ENCODE measurements at places on chromosomes 6 and 20. TPM values are rescaled to one million over a fixed set of nuclear protein-coding genes. Genes with fewer than 3 reads are reported as not detected.

DNA sequence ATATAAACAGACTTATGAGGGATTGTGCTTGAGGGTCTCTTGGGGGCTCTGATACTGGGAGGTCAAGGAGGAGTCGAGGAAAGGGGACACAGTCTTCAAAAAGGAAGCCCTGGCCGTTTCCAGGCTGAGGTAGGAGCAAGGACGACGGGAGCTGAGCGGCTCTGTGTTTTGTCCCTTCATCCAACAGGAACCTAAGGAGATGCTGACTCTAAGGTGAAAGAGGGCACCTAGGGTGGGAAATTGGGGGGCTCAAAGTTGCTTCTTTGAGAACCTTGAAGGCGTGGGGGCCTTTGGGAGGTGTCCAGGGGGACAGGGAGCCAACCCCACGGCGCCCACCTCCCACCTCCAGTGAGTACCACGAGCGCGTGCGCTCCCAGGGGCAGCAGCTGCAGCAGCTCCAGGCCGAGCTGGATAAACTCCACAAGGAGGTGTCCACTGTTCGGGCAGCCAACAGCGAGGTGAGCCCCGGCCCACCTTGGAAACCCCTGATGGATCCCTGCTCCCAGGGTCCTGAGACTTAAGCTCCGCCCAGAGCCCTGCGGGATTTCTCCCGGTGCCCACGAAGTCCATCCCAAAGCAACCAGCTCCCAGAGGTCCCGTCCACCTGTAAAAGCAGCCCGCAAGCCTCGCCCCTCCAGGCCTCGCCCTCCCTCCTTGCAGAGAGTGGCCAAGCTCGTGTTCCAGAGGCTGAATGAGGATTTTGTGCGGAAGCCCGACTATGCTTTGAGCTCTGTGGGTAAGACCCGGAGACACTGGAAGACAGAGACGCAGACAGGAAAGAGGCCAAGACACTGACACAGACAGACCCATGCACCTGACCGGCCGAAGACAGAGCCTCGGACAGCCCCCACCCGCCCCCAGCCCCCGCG, 2.9 kb downstream of the SPAG4 start:
- DNase-seq = no peak

DNA sequence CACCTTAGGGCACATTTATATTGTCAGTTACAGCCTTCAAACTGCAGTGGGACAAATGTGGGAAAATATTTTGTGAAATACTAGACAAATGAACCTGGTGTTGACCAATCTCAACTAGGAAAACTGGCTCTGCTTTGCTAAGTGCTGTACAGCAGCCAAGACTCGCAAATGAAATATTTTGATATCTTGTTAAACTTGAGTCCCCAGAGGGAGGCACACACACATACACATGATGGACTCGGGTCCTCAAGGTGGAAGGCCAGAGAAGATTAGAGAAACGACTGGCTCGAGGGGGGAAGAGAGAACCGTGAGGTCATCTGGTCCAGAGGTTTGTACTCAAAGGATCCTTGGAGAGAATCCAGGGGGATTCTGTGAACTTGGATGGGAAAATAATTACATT, 67.3 kb upstream of the JAG1 start:
- DNase-seq = no peak

DNA sequence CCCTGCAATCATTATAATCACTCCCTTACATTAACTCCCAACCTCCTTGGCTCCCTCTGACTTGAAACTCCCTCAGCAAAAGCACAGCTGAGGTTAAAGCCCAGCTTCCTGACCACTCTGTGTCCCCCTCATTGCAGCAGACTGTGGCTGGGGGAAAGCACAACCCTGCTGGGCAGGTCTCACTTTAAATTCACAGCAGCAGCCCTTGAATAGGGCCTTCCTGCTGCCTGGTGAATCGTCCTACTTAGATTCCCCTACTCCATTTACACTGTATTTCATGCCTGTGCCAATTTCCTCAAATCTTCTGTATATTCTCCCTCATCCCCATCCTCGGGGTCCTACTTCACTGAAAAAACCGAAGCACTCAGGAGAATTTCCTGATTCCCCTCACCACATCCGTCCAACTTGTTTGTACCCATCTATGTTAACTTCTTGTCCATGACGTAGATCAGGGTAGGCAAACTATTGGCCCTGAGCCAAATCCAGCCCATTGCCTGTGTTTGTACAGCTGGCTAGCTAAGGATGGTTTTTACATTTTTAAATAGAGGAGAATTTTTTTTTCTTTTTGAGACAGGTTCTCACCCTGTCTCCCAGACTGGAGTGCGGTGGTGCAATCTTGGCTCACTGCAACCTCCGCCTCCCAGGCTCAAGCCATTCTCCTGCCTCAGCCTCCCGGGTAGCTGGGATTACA, 31.5 kb upstream of the GCM1 start:
- no peak for DNase-seq

DNA sequence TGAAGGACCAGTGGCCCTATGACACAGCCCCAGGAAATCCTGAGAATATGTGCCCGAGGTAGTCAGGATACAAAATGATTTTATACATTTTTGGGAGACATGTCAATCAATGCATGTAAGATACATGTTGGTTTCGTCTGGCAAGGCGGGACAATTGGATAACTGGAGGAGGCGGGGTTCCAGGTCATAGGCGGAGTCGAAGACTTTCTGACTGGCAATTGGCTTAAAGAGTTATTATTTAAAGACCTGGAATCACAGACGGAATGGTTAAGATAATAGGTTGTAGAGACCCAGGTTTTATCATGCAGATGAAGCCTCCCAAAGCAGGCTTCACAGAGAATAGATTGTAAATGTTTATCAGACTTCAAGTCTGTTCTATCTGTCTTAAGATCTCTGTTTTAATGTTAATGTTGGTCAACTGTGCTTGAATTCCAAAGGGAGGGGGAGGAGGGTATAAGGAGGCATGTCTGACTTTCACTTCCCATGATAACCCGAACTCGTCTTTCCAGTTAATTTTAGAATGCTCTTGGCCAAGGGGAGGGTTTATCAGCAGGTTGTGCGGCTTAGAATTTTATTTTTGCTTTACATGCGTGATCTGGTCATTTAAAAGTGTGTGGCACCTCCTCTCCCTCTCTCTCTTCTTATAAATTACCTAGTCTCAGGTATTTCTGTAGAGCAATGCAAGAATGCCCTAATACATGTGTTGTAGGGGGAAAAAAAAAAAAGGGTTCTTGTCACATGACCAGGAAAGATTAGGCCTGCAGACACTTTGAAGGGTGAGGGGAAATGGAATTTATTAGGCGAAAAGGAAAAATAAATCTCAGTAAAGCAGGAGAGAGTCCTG, 230.7 kb downstream of the NFATC2 start:
- DNase-seq = no peak

- DNase-seq = no peak
These were observed 41.6 kb upstream of the DUSP22 start for GRCh38 chr6:250676-251075.

- DNase-seq = peak; percentile 67
These were observed 7.5 kb downstream of the SNAI1 start for GRCh38 chr20:49990271-49990720.

GRCh38 chr6:27507041-27507956, 34.4 kb upstream of the ZNF184 start:
- peak; percentile 15 for DNase-seq

GRCh38 chr6:111423960-111424846, 58.8 kb downstream of the REV3L start:
- peak; percentile 8 for DNase-seq

DNA sequence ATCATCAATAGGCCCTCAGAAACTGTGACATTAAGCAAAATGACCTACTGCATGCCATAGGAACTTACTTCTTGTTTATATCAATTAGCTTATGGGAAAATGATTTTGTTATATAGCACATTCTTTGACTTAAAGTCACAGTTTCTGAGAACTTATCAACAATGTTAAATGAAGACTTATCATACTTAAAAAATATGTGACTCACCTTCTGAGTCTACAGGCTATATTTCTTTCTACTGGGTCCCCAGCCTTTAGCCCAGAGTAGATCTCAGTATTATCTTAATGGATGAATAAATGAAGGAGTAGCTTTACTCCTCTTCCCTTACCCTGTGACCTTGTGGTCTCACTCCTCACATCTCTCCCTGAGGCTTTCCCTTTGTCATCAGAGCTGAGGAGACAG, 180.2 kb downstream of the MAFB start:
- no peak for DNase-seq

DNA sequence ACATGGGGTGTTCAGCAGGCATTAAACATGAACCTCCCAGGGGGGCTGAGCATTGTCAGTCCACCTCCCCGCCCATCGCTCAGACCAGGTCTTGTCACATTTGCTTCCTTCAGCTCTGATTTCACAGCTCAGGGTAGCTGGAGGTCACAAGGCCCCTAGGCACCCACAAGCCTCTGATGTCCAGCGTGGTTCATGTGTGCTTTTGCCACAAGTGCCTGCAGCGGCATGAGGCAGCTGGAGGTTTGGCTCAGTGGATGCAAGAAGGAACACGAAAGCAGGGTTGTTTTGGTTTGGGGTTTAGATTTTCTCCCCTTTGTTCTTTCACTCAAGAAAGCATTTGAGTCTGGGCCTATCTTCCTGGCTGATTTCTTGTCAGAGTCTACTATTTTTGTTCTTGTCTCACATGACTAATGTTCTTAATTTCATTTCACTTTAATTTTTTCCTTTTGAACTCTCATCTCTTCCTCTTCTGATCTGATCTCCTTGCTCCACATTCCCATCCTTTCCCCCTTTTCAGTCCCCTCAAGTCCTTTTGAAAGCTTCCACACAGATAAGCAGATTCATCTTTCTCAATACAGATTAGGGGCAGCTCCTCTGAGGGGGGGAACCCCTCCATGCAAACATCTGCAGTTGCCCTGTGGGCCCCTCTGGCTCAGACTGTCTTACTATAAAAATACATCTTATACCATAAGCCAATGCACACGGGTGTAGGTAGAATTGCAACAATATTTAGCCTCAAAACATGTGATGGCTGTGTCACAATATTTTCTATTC, 68.1 kb upstream of the CEP85L start:
- no peak for DNase-seq

- peak; percentile 65 for DNase-seq
These were observed 170.8 kb upstream of the PHACTR1 start for GRCh38 chr6:12545619-12546409.

DNA sequence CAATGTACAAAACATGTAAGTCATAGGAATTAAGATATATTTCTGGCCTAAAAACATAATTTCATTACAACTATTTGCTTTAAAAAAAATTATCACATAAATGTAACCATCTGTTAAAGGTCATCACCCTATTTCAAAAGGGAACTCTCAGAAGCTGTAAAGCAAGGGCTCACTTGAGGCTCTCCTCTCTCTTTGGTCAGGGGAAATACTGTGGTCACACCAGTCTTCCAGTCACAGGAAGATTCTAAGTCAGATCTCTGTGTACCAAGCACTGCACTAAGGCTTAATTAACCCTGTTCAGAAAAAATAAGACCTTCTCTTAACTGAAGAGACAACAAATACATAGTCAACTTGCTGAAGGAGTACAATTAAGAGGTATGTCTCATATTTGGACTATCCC, 75.6 kb downstream of the MMS22L start:
- DNase-seq = no peak

GRCh38 chr6:11353921-11354389, 121.5 kb upstream of the NEDD9 start:
- peak; percentile 43 for DNase-seq

- DNase-seq = no peak
These were observed 28.5 kb downstream of the BCL2L1 start for GRCh38 chr20:31693987-31694661.

DNA sequence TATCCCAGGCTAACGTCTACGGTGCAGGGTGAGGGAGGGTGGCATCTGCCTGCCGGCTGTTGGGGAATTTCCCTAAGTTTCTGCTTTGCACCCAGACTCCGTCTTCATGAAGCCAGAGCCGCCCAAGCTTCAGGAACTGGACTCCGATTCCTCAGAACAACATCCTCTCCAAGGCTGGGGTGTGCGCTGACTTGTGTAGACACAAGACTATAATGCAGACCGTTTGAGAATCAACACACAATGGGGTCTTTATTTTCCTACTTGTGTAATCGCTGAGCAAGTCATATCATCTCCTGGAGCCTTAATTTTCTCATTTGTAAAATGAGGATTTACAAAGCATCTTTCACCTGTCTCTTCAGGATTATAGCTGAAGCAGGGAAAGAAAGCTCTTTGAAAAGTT, 160.5 kb upstream of the AGPAT4 start:
- no peak for DNase-seq

The IYD gene
- total RNA-seq = not detected

The RNF217 gene
- 7.0 TPM for total RNA-seq

All from H4 (cell line).